ENCODE measurements at places on chromosomes 1 and 21.

DNA sequence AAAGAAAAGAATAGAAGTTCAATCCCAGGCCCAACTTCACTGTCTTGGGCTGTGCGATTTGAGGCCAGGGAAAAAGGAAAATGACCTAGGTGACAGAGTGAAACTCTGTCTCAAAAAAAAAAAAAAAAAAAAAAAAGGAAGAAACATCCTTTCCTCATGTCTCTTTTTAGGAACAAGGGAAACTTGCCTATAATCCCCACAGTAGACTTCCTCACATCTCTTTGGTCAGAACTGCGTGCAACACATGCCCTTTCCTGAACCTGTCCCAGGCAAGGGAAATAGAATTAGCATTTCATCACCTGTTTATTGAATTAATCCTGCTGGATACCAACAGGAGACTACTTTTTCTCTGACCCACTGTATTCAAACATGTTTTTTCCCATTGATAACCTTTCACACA lies 2.3 kb downstream of the DCST1 start:
- no peak for DNase-seq

DNA sequence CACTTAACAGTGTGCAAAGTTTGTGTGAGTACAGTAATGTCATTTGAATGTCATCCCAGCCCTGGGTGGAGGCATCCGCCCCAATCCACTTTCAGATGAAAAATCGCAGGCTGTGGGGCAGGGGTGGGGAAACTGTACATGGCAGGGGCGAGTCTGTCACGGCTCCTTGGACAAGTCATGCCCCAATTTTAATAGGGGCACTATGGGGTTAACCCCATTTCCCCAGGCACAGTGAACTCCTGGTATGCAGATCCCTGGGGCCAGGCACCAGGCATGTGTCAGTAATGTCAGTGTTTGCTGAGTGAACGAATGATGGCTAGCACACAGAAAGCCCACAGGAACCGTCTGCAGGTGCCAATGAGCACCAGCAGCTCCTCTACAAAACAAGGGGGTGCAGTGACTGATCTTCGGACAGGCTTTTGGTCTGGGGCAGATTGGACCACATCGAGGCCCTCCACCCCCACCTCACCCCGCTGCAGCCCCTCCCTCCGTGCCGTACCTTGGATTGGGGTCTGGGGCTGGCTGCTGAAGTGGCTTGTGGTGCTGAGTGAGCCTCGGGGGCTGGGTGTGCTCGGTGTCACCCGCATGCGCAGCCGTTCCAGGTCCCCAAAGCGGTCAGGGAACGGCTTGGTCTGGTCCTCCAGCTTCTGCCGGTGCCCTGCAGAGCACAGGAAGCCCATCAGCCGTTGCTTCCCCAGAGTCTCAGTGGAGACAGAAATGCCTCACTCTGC lies 23.2 kb downstream of the RUNX3 start:
- no peak for DNase-seq

DNA sequence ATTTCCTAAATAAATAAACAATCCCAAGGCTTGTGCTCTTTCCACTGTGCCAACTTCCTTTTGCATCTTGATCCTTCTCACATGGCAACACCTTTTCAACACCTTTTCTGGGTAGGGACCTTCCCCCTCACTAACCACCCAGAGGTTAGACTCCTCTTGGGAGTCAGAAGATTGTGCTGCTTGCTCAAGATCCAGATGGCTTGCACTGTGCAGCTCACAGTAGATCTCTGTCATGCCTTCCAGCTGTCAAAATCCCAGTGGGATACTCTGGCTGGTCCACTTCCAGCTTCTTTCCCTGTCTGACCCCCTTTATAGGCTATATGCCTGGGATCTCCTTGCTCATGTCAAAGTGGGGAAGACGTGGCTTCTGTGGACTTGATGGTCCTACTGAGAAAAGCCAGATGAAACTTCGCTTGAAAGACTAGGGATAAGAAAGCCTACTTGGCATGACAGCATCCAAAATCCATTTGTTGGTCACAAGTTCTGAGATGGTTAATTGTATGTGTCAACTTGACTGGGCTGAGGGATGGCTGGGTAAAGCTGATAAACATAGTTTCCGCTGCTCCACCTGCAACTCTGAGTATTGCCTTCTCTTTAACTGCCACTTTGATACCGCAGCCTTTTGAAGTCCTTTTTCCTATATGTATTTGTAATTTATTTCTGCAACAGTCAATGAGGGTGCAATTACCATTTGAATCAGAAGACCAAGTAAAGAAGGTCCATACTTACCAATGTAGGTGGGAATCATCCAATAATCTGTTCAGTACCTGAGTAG lies 74.5 kb downstream of the S1PR1 start:
- DNase-seq: no peak

GRCh38 chr1:7582460-7582972 lies 188.6 kb upstream of the VAMP3 start:
- DNase-seq: no peak

- DNase-seq: no peak
These were observed 36.6 kb downstream of the DEGS1 start for GRCh38 chr1:224219612-224220059.

- DNase-seq: no peak
These were observed 1.9 kb downstream of the ETNK2 start for GRCh38 chr1:204149635-204150565.

DNA sequence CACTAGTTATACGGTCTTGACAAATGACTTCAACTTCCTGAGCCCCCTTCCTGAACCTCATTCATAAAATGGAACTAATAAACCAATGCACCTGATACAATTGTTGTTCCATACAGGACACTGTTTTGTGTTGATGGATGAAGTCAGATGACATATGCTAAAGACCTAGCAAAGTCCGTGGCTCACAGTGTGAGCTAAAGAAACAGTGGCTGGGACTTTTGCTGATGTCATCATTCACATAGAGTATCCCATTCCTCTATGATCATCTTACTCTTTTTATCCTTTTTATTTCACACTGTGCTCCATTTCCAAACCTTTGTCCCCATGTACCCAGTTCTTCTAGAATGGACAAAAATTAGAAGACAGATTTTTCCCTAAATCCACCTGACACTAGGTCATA lies 83.7 kb upstream of the KAZN start:
- no peak for DNase-seq

DNA sequence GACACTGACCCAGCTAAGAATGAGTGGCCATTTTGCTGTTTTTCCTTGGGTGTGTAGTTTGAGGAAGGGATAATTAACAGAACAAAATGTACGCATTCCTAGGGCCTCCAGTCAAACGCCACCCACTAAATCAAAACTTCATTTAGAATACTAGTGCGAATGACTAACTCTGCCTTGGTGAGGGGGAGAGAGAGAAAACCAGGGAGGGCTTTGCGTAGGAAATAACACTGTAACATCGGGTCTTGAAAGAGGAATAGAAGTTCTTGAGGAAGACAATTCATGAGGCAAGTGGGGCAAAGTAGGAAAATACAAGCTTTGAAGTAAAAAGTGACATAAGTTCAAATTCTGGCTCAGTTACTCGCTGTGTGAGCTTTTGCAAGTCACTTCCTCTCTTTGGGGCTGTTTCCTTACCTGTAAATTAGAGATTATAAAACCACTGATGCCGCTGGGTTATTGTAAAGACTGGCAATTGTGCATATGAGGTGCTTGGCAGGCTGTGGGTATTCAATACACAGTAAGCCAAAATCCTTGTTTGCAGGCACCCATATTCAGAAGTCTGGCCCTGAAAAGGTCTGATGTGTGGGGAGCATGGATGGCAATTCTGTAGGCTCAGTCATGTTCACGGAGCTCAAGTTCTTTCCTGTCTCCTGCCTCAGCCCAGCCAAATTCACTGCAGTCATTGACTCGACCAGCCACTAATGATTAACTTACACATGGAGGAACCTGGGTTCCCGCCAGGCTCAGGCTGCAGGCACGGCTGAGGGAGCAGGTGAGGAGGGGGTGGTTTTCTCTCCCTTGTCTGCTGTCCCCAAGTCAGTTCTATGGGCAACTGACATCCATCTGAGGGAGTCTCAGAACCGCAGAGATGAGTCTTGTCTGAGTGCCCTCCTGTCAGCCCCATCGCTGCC lies 140.3 kb upstream of the CSF3R start:
- DNase-seq: no peak

GRCh38 chr1:181557313-181557712 lies 74.0 kb downstream of the CACNA1E start:
- no peak for DNase-seq

DNA sequence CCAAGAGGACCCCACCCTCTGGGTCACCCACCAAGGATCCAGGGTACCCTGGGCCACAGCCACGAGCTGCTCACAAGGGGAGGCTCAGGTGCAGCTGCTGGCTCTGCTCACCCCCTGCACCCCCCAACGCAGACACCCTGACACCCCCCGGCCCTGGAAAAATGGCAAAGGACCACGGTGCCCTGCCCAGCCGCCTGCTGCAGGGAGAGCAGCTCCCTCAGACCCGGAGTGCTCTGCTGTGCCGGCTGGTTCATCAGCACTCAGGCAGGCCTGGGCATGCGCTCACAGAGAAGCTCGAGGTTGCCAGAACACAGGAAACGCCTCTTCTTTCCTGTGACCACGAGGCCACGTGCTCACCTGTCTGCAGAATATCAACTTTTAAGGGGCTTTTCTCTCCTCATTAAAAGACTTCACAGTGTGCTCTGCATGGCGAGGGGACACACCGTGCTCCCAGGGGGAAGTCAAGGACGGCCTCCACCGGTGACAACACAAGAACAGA lies 4.3 kb upstream of the C1QTNF12 start:
- DNase-seq: no peak

DNA sequence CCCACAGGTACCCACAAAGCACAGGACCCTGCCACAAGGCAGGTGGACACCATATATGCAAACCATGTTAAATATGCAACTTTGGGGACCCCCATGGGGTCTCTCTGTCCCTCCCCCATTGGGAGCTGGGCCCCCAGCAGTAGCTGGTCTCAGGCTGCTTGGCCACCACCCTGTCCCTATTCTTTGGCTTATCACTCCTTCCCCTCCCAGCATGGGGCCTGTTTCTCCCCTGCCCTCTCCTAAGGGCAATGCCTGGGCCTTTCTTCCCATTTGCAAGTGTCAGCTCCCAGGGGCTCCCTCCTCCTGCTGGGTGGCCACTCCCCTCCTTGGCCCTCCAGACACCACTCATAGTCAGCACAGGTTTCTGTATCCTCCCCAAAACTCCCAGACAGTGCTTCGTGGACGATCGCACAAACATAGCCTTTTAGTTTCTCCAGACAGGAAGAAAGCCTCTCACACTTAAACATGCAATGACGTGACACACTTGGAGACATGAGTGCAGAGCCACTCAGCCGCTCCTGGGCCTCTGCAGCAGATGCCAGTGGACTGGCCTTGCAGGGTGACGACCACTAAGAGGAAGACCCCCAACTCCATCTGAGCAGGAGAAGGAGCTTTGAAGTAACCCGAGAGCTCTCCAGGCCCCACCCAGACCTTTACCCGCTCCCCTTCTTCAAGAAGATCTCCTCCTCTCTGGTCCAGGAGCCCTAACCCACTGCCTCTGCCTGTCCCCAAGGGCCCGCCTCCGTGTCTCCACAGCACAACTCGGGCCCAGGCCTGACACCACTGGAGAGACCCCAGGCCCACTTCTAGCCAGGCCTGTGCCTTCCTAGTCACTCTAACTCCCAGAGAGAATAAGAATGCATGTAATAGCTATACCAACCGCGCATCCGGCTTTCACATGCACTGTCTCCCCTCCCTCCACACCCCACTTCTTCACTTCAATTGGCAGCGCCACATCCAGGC lies 22.9 kb downstream of the CITED4 start:
- DNase-seq: no peak

DNA sequence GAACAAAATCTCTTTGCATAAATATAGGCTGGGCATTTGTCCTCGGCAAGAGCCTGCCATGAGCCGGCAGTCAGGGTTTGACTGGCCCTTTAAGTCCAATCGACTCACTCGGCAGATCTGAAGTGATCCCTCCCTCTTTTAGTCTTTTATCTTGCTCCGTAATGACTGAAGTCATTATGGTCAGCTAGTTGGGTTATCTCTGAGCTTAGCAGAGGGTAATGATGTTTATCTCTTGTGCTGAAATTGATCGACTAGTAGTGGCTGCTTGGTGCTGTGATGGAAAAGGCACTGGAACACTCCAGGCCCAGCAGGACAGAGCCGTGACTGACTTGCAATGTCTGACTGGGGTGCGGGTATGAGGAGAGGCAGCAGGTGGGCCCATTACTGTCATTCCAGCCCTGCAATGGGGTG lies 468 bp upstream of the ABCA4 start:
- no peak for DNase-seq

DNA sequence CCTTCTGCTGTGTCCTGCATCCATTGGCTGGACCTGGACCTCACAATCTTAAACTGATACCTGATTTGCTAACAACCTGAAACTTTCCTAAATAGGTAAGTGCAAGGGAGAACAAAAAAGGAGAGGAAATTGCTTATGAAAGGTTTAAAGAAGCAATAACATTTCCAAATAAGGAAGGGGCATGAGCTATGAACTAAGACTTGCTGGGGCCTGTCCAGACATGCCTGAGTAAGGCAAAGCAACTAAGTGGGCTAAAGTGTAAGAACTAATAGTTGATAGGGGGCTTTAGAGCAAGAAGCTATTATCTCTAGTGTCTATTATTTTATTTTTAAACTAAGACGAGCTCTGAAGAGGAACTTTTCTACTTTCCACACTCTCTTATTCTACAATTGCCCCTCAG lies 11.6 kb downstream of the JMJD4 start:
- no peak for DNase-seq

DNA sequence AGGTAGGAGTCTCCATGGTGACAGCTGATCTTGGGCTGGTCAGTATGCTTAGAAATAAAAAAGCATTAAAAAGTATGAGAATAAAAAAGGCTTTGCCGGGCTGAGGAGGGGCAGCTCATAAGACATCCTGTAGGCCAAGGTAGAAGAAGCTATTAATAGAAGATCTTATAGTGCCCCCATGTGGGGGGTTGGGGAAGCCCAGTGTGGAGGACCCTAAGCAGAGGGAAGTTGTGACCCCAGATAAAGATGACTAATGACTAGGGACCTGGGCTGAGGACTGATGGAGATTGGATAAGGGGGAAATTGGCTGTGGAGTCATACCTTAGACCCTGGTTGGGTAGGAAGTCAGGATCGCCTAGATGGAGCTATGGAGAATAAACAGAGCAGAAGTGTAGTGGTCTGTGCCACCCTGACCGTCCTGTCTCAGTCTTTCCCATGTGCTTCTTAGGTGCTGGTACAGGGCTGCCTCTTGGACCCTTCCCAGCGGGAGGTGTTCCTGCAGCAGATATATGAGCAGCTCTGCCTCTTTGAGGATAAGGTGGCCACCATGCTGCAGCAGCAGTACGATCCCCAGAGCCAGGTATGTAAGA lies 25.0 kb downstream of the SZT2 start:
- DNase-seq: peak; percentile 13

- no peak for DNase-seq
These were observed 6.4 kb upstream of the E2F2 start for GRCh38 chr1:23537296-23537973.

- DNase-seq: no peak
These were observed 33.3 kb downstream of the RUNX3 start for GRCh38 chr1:24896596-24897262.

GRCh38 chr1:3036447-3037280 lies 15.4 kb downstream of the ACTRT2 start:
- DNase-seq: no peak
